Caco-2 (cell line): ENCODE measurements at places on chromosomes 12 and 14. TPM values are rescaled to one million over a fixed set of nuclear protein-coding genes. Genes with fewer than 3 reads are reported as not detected.

The OR10G3 gene
- total RNA-seq, result not detected in 2 replicates

The TAS2R30 gene
- total RNA-seq, result 3.8 and 5.8 TPM in 2 replicates

The ZC2HC1C gene
- total RNA-seq, result 2.5 and 3.8 TPM in 2 replicates

The FAM186B gene
- 1.4 and 2.2 TPM in 2 replicates for total RNA-seq

The KRT77 gene
- total RNA-seq, result not detected in 2 replicates

The RAB15 gene
- 69.5 and 92.5 TPM in 2 replicates for total RNA-seq

The APEX1 gene
- 176 and 185 TPM in 2 replicates for total RNA-seq

The NCKAP5L gene
- 17.8 and 19.5 TPM in 2 replicates for total RNA-seq

The PMCH gene
- not detected in 2 replicates for total RNA-seq
